Stimulated activated CD8-positive, alpha-beta memory T cell treated with anti-CD3 and anti-CD28 coated beads, Interleukin-7, amount 100 ng/mL, for 1 hour (primary cell): ENCODE measurements at places on chromosomes 2 and 18.

- no peak for DNase-seq
These were observed 1.8 kb downstream of the PDE11A start for GRCh38 chr2:178070824-178071223.

DNA sequence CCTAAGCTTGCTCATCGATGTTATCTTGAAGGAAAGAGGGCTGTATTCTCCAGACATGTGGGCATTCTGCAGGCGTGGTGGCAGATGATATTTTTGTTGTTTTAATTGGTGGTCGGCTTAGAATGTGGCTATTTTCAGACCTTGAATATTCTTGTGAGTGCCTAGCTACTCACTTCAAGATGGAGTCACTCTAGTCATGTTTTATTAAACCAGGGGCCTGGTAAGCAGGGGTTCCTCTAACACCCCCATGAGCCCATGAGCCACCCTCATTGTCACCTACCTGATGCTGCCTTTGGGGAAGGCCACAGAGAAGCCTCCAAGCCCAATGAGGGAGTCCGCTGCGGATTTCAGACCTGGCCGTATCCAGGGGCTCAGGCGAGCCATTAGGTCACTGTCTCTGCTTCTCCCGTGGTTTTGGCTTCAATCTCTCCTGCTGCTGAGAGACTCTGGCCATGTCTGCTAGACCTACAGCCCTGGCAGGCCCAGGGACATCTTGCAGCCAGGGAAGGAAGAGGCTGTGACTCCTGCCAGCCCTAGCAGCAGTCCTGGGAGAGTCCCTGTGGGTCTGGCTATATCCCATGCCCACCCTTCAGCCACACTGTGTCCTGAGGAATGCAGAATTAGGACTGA lies 16.3 kb upstream of the KLF11 start:
- DNase-seq: no peak

DNA sequence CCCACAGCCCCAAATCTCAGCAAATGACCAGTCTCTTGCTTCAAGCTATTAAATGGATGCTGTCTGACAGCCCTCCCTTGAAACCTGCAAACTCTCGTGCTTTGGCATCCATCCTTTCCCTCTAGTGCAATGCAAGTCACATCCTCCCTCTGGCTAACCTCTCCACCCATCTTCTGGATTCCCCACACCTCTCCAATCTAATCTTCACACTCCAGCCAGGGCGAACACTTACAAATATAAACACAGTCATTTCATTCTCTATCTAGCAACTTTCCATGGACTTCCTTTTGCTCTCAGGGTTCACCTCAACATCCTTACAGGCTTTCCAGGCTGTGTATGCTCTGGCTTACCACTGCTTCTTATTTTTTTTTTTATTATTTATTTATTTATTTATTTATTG lies 10.1 kb upstream of the NARS1 start:
- DNase-seq: no peak

DNA sequence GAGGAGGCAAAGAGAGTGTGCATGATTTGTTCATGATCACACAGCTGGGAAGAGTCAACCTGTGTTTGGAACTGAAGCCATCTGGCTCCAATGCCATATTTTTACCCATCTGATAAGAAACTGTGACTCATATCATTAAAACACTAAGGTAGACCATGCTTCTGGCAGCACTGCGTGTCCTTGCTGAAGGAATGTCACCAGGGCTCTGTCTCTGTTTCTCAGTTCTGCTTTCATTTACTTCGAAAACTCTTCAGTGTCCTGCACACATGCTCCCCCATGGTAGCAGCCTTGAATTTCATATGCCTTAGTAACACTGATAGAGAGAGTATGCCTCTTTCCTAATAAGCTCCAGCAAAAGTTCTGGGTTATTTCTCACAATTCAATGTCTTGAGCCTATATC lies 830.4 kb downstream of the DCDC2C start:
- no peak for DNase-seq
